CD8-positive, alpha-beta memory T cell (primary cell): ENCODE measurements at places on chromosomes 5 and 9. TPM values are rescaled to one million over a fixed set of nuclear protein-coding genes. Genes with fewer than 3 reads are reported as not detected.

DNA sequence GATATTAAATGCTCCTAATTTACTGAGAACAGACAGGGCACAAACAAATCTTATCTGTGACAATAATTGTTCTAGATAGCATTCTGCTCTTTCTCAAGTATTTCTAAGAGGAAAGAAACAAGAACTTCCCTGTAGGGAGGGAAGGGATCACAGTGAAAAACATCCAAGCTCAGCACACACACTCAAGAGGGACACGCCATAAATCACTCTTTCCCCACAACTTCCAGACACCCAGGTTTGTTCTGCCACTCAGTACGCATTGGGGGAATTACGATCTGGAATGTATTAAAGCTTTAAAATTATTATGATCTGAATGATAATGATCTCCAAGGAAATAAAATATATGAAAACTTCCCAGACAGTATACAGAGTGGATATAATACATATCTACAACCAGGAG, 221.4 kb downstream of the GNA14 start:
- no peaks in the 10 kb centered on the region for H3K36me3 ChIP-seq
- H3K4me1 ChIP-seq: no peaks in the 10 kb centered on the region
- H3K27me3 ChIP-seq: no peaks in the 10 kb centered on the region
- no peak overlapping the region for H3K4me3 ChIP-seq
- DNase-seq: no peak

MIER3 gene
- 8.2 TPM for polyA plus RNA-seq

GRCh38 chr5:90015584-90016018, 394.0 kb downstream of the CETN3 start:
- no peaks in the 10 kb centered on the region for H3K36me3 ChIP-seq
- no peaks in the 10 kb centered on the region for H3K4me1 ChIP-seq
- no peaks in the 10 kb centered on the region for H3K27me3 ChIP-seq
- H3K4me3 ChIP-seq: no peak overlapping the region

- no peaks in the 10 kb centered on the region for H3K4me1 ChIP-seq
- no peak overlapping the region for H3K27ac ChIP-seq
- no peak overlapping the region for H3K4me3 ChIP-seq
- no peaks in the 10 kb centered on the region for H3K36me3 ChIP-seq
- no peaks in the 10 kb centered on the region for H3K27me3 ChIP-seq
These were observed 510.7 kb upstream of the ACO1 start for GRCh38 chr9:31873722-31874121.

DNA sequence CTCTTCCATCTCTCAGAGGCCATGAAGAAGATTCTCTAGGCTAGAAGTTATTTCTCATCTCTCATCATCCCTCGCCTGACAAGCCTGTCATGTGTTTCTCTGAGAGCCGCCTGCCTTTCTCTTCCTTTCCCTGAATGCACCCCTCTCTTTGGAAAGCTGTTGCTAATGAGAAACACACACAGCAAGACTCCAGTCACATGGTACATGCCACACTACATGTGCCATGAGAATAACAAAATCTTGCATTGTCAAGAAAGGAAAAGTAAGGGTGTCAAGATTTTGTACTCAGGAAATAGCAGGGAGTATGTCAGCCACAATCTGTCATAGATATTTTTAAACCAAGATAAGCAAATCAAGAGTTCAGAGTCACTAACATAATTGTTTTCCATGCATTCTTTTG, 8.9 kb downstream of the AGXT2 start:
- H3K36me3 ChIP-seq: no peaks in the 10 kb centered on the region
- DNase-seq: no peak
- H3K4me1 ChIP-seq: no peaks in the 10 kb centered on the region
- H3K27me3 ChIP-seq: no peaks in the 10 kb centered on the region
- H3K27ac ChIP-seq: no peak overlapping the region

DNA sequence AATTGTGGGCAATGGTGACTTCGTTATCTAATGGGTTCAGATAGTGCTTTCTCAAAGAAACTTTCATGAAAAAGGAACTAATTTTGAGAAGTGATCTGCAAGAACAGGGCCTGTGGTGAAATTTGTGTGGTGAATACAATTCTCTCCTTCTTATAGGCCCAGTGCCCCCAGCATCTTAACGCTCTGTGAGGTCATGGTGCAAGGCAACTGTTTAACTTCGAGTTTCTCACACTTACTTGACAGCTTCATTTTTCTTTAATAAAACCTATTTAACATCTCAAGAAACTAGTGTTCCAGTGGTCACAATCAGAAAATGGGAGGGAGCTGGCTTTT, 69.2 kb downstream of the FAM114A2 start:
- H3K4me1 ChIP-seq: no peaks in the 10 kb centered on the region
- H3K4me3 ChIP-seq: no peak overlapping the region
- H3K27me3 ChIP-seq: peaks cover 3% of the 10 kb centered on the region
- no peak for DNase-seq

NR6A1 gene
- not detected for polyA plus RNA-seq

DNA sequence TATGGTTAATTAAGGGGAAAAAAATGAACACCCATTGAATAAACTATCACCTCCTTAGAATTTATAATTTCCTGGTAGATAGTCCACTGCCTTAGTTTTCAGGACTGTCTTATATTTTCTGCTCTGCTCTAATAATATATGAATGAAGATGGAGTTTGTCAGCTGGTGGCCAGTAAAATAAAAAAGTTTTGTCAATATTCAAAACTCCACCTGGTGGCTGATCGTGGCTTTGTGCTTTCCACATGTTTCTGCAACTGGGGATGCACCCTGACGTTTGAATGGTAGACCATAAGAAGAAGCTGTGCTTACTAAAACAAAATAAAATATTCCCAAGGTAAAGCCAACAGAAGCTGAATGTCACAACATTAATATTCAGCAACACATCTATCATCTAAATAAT, 286.6 kb upstream of the IZUMO3 start:
- no peaks in the 10 kb centered on the region for H3K36me3 ChIP-seq
- DNase-seq: no peak
- H3K27me3 ChIP-seq: no peaks in the 10 kb centered on the region
- H3K4me1 ChIP-seq: no peaks in the 10 kb centered on the region
- H3K27ac ChIP-seq: no peak overlapping the region

DNA sequence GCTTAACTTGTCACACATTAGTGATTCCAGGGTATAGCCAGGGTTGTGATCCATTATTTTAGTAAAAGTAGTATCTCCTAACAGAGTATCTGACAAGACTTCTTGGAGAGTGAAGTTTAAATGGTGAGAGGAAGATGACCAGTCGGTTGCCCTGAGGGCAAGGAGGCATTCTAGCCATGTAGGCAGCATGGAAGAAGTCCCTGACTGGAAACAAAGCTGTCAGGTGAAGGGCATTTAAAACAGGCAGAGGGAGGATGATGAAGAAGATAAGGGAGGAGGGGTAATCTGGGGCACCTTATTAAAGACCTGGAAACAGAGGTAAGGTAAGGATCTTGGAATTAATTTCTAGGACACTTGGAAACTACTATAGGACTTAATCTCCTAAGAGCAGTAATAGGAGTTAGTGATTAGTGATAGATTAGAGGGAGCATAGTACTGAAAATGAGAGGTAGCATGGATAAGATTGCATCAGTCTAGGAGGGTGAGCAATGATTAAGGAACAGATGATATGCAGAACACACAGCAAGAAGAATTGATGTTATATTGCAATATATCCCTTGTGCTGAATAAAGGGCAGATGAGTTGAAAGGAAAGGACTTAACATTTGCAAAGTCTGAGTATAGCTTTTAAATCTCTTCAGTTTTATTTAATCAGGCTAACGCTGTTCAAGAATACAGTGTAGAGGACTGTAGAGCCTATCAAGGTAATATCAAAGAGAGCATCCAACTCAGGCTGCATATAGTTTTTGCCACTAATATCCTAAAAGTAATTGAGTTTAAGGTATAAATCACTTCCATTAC, 9.6 kb downstream of the KIF2A start:
- H3K4me3 ChIP-seq: no peak overlapping the region
- DNase-seq: no peak
- H3K36me3 ChIP-seq: no peaks in the 10 kb centered on the region
- H3K27me3 ChIP-seq: no peaks in the 10 kb centered on the region
- H3K27ac ChIP-seq: no peak overlapping the region

- no peaks in the 10 kb centered on the region for H3K27me3 ChIP-seq
- H3K4me3 ChIP-seq: no peak overlapping the region
- H3K4me1 ChIP-seq: no peaks in the 10 kb centered on the region
- H3K27ac ChIP-seq: no peak overlapping the region
- no peak for DNase-seq
These were observed 9.2 kb downstream of the PTPN3 start for GRCh38 chr9:109488791-109489492.

- no peaks in the 10 kb centered on the region for H3K4me1 ChIP-seq
- no peaks in the 10 kb centered on the region for H3K27me3 ChIP-seq
- no peak overlapping the region for H3K27ac ChIP-seq
- H3K4me3 ChIP-seq: no peak overlapping the region
- H3K36me3 ChIP-seq: no peaks in the 10 kb centered on the region
These were observed 120.8 kb upstream of the SLC27A6 start for GRCh38 chr5:128844354-128844923.

- DNase-seq: no peak
- no peak overlapping the region for H3K4me3 ChIP-seq
- no peaks in the 10 kb centered on the region for H3K36me3 ChIP-seq
- no peaks in the 10 kb centered on the region for H3K4me1 ChIP-seq
- H3K27me3 ChIP-seq: no peaks in the 10 kb centered on the region
These were observed 379.5 kb downstream of the CDH10 start for GRCh38 chr5:24265306-24265705.

- H3K36me3 ChIP-seq: no peaks in the 10 kb centered on the region
- no peak overlapping the region for H3K4me3 ChIP-seq
- peaks cover 22% of the 10 kb centered on the region for H3K4me1 ChIP-seq
- no peak for DNase-seq
- no peak overlapping the region for H3K27ac ChIP-seq
These were observed 2.5 kb downstream of the CENPP start for GRCh38 chr9:92328225-92328624.

DNA sequence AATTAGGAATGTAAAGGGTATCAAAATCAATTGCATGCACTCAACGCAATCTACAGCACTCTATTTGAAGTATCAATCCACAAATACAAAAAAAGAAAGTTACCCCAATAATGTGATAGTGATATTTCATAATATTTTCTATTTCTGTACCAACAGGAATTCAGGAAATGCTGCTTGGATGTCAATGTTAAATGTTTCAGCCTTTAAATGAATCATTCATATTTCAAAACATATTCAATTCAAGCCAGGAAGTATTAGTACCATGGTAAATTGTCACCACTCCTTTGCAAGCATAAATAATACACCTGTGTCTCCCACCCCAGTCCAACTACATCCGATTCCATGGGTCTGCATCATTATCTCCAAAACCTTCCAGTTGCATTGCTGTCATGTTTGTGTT, 1185.5 kb upstream of the CDH18 start:
- H3K27ac ChIP-seq: no peak overlapping the region
- H3K27me3 ChIP-seq: no peaks in the 10 kb centered on the region
- H3K4me3 ChIP-seq: no peak overlapping the region
- no peaks in the 10 kb centered on the region for H3K36me3 ChIP-seq
- H3K4me1 ChIP-seq: no peaks in the 10 kb centered on the region

GPR151 gene
- polyA plus RNA-seq: not detected

AGTPBP1 gene
- polyA plus RNA-seq: 35.5 TPM

SPATA6L gene
- 0.14 TPM for polyA plus RNA-seq

DNA sequence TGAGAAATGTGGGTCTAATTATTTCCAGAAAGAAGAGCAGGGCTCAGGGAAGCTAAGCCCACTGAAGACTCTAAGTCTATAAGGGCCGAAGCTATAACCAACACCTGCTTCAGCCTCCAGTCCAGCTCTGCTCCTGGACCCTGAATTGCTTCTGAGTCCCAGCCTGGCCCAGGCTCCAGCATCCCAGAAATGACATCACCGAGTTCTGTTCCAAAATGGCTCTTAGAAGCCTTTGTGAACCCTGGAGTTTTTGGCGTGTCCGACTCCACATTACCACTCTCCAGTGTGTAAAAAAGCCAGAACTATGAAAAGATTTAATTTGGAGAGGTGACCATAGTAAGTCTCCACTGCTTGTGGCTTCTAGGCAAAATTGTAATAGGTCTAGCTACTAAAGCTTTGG, 289.9 kb downstream of the SLIT3 start:
- H3K27me3 ChIP-seq: peaks cover 3% of the 10 kb centered on the region
- no peak overlapping the region for H3K4me3 ChIP-seq
- H3K36me3 ChIP-seq: no peaks in the 10 kb centered on the region
- DNase-seq: no peak
- H3K4me1 ChIP-seq: no peaks in the 10 kb centered on the region

- peaks cover 32% of the 10 kb centered on the region for H3K36me3 ChIP-seq
- H3K27ac ChIP-seq: no peak overlapping the region
- no peak overlapping the region for H3K4me3 ChIP-seq
- H3K4me1 ChIP-seq: no peaks in the 10 kb centered on the region
- H3K27me3 ChIP-seq: no peaks in the 10 kb centered on the region
These were observed 50.1 kb downstream of the MACROH2A1 start for GRCh38 chr5:135348918-135349317.

DNA sequence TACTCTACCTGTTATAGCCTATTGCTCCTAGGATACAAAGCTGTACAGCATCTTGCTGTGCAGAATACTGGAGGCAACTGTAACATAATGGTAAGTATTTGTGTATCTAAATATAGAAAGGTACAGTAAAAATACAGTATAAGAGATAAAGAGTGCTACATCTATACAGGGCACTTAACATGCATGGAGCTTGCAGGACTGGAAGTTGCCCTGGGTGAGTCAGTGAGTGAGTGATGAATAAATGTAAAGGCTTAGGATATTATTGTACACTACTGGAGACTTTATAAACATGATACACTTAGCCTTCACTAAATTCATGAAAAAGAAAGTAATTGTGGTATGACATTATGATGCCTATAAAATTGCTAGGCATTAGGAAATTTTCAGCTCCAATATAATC, 65.5 kb upstream of the OSMR start:
- H3K27ac ChIP-seq: no peak overlapping the region
- no peak for DNase-seq
- no peaks in the 10 kb centered on the region for H3K4me1 ChIP-seq
- no peaks in the 10 kb centered on the region for H3K36me3 ChIP-seq

DNA sequence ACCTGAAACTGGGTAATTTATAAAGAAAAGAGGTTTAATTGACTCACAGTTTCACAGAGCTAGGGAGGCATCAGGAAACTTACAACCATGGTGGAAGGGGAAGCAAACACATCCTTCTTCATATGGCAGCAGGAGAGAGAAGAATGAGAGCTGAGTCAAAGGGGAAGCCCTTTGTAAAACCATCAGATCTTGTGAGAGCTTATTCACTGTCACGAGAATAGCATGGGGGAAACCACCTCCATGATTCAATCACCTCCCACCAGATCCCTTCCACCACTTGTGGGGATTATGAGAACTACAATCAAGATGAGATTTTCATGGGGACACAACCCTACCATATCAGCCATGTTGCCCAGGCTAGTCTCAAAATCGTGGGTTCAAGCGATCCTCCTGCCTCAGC, 143.4 kb downstream of the FGF18 start:
- H3K27me3 ChIP-seq: no peaks in the 10 kb centered on the region
- H3K4me1 ChIP-seq: no peaks in the 10 kb centered on the region
- H3K27ac ChIP-seq: no peak overlapping the region
- H3K36me3 ChIP-seq: no peaks in the 10 kb centered on the region
